ENCODE measurements at places on chromosomes 7 and 10.

GRCh38 chr10:132138596-132138995 lies 48.2 kb upstream of the DPYSL4 start:
- DNase-seq = no peak

GRCh38 chr7:68684996-68685395 lies 913.3 kb upstream of the AUTS2 start:
- DNase-seq = no peak

- no peak for DNase-seq
Observed at GRCh38 chr10:51462076-51462779, 237.2 kb downstream of the CSTF2T start.

GRCh38 chr7:117386110-117386706 lies 41.1 kb downstream of the ASZ1 start:
- no peak for DNase-seq

DNA sequence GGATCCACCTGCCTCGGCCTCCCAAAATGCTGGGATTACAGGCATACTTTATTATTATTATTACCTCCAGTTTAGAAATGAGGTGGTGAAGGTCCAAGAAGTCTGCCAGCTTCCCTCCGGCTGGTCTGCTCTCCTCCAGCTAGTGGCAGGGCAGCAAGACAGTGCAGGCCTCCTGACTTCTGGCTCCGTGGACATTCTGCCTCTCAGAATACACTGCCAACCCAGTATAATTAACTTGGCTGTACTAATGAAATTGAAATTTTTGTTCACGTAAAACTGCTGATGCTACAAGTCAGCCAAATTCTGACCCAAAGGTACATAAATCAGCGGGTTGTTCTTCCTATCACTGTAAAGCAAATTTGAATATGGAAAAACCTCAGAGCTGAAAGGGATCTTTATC lies 7.6 kb upstream of the PDE1C start:
- DNase-seq = peak; percentile 14

DNA sequence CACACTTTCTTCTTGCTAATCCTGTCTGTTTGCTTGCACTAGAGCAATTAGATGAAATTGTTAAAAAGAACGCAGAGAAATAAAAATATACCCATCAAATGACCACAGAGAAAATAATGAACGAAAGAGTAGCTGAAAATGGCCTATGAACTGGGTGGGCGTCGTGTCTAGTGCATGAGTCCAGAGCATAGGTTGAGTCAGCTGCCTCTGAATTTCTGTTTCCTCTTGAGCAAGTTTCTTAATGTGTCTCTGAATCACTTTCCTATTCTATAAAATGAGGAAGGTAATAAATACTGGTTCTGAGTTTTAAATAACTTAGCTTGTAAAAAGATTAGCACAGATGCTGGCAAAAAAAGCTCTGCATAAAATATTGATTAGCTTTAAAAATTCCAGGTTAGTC lies 75.0 kb downstream of the POM121L12 start:
- DNase-seq = no peak

GRCh38 chr7:141649865-141650634 lies 51.9 kb downstream of the DENND11 start:
- peak; percentile 86 for DNase-seq

DNA sequence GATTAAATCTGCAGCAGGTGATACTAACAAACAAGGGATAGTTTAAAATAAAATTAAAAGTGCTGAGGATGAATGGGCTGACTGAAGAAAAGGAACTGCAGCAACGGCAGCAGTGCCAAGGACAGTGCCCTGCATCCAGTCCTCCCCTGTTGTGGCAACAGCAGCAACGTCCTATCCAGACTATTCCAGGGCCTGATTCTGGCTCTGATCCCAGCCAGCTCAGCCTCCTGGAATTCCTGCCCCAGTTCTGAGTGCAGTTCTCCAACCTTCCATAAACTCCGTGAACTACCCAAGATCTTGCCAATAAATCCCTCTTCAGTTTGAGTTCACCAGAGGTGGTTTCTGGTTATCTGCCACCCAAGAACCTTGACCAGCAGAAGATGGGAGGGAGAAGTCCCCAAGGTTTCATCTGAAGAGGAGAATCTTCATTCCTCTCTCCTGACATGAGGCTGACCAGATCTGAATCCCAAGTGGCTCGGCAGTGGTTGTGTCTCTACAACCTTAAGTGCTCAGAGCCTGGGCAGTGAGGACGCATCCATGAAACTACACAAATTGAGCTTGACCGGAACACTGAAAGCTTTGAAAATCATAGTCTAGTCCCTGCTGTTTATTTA lies 115.8 kb downstream of the SORBS1 start:
- DNase-seq = peak; percentile 60

DNA sequence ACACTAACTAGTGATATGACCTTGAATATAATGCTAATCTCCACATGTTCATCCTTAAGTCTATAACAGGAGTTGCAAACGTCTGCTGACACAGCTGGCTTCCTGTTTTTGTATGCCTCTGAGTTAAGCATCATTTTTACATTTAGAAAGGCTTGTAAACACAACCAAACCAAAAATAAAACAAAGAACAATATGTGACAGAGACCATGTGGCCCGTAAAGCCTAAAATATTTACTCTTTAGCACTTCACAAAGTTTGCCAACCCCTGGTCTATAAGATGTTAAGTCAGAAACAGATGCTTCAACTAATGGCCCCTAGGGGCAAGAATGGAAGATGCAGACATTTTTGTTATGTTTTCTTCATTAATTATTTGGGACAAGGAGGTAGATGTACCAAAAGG lies 109.3 kb downstream of the CPEB3 start:
- DNase-seq = no peak
